Hematopoietic multipotent progenitor cell treated with erythropoietin and hydrocortisone succinate and interleukin-3 and kit ligand, for 15 days (in vitro differentiated cells): ENCODE measurements at places on chromosomes 6 and 20.

- DNase-seq: no peak
These were observed 181.4 kb upstream of the CST7 start for GRCh38 chr20:24767623-24768100.

DNA sequence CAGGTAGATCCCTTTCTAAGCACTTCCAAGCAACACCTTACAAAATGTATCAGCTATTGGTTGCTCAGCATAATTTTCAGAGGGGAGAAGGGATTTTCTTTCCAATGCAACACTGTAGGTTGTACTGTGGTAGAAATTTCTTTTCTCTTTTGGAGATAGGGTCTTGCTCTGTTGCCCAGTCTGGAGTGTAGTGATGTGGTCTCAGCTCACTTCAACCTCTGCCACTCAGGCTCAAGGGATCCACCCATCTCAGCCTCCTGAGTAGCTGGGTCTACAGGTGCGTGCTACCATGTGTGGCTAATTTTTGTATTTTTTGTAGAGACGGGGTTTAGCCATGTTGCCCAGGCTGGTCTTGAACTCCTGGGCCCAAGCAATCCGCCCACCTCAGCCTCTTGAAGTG is 16.3 kb downstream of the RAD21L1 start:
- DNase-seq: no peak

DNA sequence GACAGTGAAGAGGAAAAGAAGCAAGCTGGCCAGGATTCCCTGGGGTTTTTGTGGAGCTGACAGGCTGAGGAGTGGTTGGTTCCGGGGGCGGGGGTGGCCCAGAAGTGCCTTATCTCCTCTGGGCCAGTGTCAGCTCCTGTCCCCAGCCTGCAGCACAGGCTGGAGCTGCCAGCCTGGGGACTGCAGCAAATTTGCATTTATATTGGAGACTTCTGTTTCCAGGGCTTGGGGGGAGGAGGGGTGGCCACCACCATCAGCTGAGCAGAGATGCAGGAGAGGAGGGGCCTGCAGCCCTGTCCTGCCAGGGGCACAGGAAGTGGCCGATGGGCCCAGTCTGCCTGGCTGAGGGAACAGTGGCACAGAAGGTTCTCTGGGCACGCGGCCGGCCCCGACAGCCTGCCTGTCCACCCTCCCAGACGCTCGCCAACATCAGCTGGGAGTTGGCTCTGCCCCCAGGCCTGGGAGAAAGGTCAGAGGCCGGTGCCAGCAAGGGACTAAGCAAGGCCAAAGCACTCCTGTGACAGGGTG is 24.3 kb upstream of the SCRT2 start:
- no peak for DNase-seq

DNA sequence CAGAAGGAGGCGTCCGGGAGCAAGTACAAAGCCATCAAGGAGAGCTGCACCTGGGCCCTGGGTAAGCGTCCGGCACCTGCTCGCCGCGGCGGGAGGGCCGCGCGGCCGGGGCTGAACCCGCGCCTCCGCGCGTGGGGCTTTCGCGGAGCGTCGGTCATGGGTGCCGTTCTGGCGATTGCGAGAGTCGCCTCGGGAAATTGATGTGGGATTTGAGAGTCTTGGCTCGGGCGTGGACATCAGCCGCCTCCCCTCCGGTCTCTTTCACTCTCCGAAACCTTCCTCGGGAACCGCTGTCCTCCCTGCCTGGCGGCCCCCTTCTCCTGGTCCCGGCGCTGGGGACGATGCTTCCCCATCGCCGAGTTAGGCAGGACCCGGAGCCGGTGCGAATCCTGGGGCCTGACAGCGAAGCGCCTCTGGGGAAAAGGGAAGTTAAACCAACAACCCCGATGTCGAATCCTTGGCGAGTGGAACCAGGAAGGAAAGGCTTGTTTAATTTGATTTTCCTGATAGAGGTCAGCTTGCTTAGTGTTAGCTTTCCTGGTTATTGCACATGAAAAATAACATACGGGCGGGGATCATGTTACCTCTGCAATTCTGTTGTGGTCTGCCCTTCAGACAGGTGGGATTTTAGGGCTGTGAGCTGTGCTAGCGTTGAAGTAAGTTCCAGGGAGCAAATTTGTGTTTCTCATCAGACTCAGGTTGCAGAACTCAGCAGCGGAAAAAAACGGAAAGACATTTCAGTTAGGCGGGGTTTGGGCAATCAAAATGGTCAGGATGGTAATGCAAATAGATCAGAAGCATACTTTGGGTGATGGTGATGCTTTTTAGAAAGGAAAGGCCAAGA is 594 bp downstream of the ARFGEF3 start:
- DNase-seq: no peak

- no peak for DNase-seq
These were observed 4.1 kb upstream of the PNPLA1 start for GRCh38 chr6:36265744-36266143.

- no peak for DNase-seq
These were observed 1.5 kb upstream of the MDFI start for GRCh38 chr6:41636833-41637193.

GRCh38 chr6:119858901-119859300 is 509.3 kb upstream of the MAN1A1 start:
- no peak for DNase-seq

DNA sequence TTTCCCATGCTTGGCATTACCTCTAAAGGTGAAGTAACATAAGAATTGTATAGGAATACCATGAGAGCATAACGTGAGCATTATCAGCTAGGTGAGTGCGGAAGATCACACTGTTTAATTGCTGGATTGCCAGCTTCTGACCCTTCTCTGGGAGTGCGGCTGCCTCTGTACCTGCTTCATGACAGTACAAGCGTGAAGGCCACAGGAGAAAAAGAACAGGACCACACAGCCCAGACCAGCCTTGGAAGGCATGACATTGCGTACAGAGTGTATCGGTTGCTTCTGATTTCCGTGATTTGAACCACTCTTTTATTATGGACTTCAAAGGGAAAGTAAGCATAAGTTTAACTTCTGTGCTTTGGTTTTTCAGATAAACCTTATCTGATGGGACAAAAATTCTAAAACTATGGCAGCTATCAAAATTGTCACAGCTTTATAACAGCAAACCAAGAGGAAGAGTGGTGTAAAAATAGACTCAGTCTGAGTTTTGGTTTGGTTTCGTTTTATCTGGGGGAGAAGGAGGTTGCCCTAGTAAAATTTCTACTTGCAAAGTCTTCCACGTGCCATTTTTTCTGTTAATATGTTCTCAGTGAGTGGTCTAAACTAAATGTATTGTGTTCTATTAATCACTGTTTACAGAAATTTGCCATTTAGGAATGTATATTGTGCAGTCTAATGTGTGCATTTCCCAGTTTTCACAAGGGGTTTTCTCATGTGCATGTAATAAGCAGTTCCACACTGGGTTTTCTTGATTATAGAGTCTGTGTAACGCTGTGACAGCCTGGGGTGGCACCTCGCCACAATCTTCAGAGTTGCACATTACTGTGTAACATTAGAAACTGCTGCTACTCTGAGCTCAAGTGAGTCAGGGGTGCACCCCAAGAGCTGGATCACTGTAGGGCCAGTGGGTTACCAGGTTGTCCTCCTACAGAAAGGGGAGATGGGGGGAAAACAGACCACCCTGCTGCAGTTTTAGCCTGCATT is 97.3 kb downstream of the RPP40 start:
- DNase-seq: peak; percentile 48

- no peak for DNase-seq
These were observed 176.6 kb downstream of the ZDHHC14 start for GRCh38 chr6:157557559-157557958.

- no peak for DNase-seq
These were observed 64.5 kb downstream of the RAB44 start for GRCh38 chr6:36762123-36762522.

- DNase-seq: no peak
These were observed 55.1 kb downstream of the IL20RA start for GRCh38 chr6:136989571-136990241.

DNA sequence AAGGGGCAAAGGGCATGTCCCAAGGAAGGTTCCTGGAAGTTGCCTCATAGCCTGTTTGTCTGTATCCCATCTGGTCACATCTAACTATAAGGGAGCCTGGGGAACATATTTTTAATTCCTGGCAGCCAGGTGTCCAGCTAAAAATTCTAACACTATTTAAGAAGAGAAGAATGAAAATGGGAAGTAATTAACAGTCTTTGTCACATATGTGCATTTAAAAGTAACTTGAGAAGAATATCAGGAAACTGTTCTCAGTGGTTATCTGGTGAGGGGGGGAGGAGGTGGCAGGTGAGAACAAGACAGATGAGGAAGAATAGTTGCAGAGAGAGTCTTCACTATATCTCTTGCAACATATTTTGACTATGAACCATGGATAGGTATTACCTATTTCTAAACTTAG is 75.5 kb upstream of the ELOVL5 start:
- DNase-seq: no peak

- no peak for DNase-seq
These were observed 6.8 kb downstream of the MDFI start for GRCh38 chr6:41645007-41645618.

DNA sequence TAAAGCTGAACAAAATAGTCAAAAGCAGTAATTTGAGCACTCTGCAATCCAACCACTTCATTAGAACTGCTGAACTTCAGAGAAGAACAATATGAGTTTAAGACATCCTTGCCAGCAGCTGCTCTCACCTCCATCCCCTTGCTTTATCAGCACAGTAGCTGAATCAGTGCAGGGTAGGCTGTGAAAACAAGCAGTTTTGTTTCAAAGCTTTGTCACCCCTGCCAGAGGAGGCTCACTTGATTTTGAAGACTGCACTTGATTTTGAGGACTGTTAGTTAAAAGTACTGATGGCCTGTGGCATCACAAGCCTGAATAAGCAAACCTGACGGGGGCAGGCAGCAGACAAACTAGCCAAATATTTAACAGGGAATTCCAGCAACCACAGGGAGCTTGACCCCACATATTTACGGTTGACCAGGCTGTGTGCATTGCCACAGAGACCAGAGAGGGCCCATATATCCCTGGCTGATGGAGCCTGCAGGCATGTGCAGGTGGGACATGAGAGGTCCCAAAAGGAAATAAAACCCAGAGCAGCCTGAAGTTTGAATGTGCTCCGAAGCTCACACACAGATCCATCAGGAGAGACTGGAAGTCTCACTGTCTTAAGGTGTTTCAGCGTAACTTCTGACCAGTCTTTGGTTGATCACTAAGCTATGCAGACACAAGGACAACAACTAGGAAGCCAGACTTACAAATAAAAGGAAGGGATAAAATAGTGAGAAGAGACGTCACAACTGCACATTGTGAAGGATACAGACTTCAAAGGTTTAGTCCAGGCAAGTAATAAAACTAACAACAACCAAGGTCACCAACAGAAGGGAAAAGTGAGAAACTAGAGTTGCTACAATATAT is 97.4 kb downstream of the PDSS2 start:
- DNase-seq: no peak

GRCh38 chr6:33433001-33433543 is 13.2 kb downstream of the SYNGAP1 start:
- no peak for DNase-seq

DNA sequence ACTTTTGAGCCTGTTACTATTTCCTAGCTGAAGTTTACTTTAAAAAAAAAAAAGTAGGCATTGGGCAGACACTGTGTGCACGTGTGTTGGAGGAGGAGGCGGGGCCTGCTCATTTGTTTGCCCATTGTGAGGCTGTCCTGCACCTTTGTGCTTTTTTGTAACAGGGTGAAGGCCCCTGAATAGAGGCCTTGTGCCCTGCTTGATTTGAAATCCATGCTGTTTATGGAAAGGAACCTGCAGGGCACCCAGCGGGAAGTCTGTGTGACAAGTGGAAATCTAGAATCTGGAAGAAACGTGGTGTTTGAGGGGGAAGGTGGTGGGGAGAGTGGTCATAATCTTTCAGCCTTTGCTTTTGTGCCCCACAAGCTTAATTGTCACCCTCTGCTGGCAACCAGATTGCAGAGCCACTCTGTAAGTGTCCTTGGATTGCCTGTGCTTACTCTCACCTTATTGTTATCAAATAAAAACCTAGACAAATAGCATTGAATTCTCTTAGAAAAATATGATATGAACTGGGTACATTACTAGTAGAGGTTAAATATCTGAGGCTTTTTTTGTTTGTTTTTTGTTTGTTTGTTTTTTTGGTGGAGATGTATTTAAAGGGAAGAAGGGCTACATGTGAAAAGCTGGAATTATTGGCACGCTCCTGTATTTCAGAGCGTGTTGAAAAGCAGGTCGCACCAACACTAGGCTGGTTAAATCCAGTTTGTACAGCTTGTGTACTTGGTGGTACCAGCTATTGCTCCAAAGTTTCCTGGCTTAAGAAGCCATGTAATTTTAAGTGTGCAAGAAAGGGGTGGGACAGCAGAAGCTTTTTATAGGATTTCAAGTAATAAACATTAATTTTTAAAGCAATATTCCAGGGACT is 156.3 kb downstream of the ARID1B start:
- no peak for DNase-seq
